ENCODE measurements at places on chromosomes 12 and 14.

DNA sequence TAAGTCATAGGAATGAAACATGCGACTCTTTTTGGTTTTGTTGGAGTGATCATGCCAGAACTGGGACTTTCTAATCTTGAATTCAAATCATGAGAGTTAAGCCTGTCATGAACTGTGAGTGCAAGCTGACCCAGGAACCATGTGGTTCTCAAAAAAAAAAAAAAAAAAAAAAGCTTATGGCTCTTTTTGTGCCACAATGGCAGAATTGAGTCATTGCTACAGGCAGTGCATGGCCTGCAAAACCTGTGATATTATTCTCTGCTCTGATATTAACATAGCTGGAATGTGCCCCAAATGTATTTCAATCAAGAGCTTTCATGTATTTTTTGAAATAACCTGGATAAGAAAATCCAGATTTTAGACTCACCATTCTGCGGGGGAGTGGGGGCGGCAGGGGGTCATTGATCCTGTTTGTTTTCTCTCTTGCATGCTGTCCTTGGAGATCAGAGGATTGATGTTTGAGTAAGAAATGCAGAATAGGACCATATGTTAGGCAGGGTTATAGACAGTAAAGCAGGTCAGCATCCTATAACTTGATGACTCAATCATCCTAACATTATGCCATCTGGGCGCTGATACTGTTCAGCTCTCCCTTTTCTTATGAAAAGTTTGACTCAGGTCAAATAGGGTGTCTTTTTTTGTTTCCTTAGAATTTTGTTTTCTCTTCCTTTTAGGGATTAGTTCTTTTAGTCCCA, 797.4 kb downstream of the DIO2 start:
- no peak for DNase-seq

- no peak for DNase-seq
Observed at GRCh38 chr12:132550014-132550802, 60.2 kb downstream of the LRCOL1 start.

DNA sequence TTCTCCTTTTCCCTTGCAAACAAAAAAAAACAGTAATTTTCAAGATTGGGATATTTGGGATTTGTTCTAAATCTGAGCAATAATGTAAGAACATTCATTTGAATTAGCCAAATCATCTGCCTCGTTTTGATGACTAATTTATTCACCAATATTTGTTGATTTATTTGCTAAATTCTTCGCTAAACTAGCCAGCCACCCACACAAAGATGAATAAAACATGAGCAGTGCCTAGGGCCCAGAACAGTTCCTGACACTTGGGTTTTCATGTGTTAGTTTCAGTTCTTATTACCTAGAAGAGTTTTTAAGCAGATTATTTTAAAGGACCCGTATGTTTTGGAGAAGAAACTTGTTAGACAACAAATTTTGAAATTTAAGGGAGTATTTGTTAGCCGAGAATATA, 1.4 kb downstream of the ETNK1 start:
- DNase-seq = no peak

DNA sequence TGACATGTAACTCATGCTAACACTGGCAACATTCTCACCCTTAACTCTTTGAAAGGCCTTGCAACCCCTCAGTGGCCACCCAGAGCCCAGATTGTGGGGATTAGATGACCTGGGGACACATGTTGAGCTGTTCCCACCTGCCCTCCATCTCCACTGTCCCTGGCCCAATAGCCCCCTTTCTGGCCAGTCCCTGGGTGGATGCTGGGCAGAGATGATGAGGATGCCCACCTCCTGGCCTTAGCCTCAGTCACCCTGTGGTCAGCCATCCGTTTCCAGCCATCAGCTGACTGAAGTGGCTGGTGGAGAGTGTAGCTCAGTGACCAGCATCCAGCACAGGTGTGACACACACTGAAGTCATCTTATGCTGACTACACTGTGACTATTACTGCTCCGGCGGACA, 4.7 kb downstream of the ANHX start:
- DNase-seq = no peak

DNA sequence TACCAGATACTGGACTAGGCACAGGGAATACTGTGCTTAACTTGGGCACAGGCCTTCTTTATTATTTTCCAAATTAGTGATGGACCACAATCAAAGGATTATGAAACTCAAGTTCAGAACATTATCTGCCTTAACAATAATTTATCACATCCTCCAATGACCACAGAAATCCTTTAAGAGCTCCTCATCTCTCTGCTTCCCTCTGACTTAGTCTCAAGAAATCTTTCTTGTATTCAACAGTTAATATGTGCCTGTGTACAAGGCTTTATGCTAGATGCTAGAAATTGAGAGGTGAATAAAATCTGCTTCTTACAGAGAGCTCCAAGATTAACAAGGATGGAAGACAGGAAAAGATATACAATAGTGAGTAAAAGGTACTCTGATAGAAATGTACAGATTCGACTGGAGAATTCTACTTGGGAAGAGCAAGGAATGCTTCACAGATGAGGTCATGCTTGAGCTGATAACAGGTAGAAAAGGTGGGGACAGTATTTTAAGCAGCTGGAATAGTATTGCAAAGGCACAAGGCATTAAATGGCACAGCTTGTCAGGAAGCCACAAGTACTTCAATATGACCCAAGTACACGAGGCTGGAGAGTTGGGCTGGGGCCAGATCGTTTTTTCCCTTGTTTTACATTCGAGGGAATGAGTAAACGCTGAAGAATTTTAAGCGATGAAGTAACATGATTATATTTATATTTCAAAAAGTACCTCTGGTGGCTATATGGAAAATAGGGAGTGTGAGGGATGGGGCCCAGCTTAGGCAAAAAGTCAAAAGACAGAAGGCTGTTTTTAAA, 55.1 kb upstream of the ARID2 start:
- no peak for DNase-seq

DNA sequence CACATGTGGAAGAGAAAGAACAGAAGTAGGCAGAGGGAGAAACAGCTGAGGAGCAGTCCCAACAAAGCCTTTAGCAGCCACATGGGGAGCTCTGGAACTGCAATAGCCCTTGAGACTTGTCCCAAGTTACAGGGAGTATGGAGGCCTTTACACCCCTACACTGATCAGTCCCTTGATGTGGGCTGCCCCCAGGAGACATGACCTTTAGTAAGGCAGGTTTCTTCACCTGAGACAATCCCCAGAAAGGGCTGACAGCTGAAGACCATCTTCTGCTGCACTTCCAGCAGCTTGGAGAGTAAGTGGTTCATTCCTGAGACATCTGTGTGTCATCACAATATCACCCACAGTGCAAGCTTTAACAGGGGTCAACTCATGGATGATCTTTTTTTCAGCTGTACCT, 8.6 kb upstream of the SNAPC1 start:
- DNase-seq = no peak

DNA sequence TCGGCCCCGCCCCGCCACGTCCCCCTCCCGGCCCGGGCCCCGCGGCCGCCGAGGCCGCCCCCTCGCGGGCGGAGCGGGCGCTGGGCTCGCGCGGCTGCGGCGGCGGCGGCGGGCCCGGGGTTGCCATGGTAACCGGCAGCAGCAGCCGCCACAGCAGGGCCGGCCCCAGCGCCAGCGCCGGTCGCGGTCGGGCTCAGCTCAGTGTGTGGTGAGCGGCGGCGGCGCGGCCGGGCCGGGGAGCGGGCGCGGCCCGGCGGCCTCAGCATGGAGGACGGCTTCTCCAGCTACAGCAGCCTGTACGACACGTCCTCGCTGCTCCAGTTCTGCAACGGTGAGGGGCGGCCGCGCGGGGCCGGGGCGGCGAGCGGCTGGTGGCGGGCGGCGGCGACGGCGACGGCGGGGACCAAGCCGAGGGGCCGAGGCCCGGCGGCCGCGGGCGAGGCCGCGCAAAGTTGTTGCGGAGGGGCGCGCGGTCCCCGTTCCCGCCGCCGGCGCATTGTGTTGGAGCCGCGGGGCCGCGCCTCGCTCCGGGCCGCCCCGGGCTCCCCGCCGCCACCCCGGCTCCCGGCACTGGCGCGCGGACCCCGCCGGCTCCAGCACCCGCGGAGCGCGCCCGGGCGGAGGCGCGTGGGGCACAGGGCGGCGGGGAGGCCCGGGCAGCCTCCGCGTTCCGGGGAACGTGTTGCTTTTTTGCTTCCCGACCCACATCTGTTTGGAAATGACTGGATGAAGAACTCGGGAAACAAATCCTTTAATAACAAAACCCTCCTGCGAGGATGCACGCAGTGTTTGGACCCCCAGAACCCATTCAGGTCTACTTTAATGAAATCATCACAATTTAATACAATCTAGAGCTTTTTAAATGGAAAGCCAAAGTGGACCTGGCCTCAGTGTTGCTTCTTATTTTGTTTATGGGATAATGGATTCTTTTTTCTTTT, at the start of gene EML1:
EML1 (plus strand) TSS at position 201 of the 938 bp plus-strand sequence; CDS start at position 265, 64 bp downstream.
- DNase-seq = peak; percentile 85

DNA sequence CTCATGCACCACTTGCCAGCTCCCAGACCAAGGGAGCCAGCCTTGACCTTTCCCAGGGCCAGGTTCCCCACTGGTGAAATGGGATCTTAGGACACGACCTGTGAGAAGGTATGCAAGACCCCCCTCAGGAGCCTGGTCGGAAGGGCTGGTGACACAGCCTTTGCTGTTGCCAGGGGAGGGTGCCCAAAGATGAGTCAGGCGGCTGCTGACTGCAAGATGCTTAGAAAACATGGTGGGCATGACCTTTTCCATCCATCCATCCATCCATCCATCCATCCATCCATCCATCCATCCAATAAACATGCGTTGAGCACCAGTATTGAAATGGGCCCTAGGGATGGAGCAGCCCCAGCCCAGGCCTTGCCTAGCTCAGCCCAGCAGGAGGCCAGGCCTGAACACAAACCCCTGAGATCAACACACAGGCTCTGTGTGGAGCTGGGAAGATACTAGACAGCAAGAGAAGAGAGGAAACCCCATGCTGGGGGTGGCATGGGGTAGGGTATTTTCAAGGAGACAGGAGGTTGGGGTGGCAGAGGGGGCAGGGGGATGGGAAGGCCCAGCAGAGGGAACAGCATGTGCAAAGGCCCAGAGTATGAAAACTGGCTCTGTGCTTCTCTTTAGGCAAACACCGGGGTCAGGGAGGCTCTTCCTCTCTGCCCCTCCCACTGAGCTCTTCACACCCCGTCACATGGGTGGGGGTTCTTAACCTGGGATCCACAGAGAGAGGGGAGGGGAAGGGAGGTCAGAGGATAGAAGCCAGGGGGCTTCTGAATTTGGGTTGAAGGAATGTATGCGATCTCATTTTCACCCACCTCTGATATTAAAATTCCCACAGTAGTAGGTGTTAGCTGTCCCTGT, 26.2 kb upstream of the YY1 start:
- DNase-seq = no peak

GRCh38 chr12:114668151-114668885, 15.7 kb downstream of the TBX3 start:
- DNase-seq = peak; percentile 84

DNA sequence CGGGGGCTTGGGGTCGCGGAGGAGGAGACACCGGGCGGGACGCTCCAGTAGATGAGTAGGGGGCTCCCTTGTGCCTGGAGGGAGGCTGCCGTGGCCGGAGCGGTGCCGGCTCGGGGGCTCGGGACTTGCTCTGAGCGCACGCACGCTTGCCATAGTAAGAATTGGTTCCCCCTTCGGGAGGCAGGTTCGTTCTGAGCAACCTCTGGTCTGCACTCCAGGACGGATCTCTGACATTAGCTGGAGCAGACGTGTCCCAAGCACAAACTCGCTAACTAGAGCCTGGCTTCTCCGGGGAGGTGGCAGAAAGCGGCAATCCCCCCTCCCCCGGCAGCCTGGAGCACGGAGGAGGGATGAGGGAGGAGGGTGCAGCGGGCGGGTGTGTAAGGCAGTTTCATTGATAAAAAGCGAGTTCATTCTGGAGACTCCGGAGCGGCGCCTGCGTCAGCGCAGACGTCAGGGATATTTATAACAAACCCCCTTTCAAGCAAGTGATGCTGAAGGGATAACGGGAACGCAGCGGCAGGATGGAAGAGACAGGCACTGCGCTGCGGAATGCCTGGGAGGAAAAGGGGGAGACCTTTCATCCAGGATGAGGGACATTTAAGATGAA, 630 bp downstream of the FOS start:
- peak; percentile 53 for DNase-seq

All from NCI-H345 (cell line).